HFFc6 (cell line): ENCODE measurements at places on chromosomes 12 and 14. TPM values are rescaled to one million over a fixed set of nuclear protein-coding genes. Genes with fewer than 3 reads are reported as not detected.

DNA sequence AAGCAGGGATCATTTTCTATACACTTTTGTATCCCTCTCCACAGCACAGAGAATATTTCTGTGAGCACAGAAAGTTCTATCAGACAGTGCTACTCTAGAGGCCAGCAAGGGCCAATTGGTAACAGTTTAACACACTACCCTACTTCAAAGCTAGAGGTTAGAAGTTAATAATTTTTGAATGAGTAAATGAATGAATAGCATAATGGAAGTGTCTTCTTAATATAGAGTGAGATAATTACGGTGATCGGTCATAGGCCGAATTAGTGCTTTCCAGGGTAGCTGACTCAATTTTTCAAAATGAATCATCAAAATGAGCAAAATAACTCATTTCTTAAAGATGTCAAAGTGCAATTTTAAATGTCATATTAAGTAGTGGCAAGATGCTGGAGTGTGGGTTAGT lies 67.0 kb upstream of the CCDC198 start:
- no peak for DNase-seq

GRCh38 chr14:90140298-90140955 lies 78.6 kb downstream of the KCNK13 start:
- DNase-seq: peak; percentile 32

The SLC35F4 gene
- not detected in 3 replicates for total RNA-seq

GRCh38 chr14:53735916-53736315 lies 220.7 kb downstream of the BMP4 start:
- DNase-seq: no peak

The KRT71 gene
- not detected in 3 replicates for total RNA-seq

- peak; percentile 66 for DNase-seq
These were observed 29.7 kb downstream of the CCDC85C start for GRCh38 chr14:99574099-99574880.
